AG09309 (cell line): ENCODE measurements at places on chromosomes 4 and X.

DNA sequence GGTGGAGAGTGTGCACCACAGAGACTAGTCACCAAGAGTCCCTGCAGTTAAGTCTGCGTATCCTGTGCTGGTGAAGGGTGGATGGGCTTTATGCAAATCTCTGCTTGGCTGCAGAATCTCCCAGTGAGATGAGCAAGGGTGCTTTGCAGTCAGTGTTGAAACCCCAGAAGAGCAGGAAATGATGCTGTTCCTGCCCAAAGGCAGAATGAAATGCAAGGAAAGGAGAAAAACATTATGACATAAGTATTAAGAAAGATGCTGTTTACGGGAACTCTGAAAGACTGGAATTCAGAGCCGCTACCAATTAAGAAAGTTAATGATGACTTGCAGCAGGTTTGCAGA is 25.4 kb upstream of the ACSL1 start:
- no peak for DNase-seq

GRCh38 chr4:10033191-10033881 is 12.0 kb upstream of the SLC2A9 start:
- DNase-seq, result no peak

DNA sequence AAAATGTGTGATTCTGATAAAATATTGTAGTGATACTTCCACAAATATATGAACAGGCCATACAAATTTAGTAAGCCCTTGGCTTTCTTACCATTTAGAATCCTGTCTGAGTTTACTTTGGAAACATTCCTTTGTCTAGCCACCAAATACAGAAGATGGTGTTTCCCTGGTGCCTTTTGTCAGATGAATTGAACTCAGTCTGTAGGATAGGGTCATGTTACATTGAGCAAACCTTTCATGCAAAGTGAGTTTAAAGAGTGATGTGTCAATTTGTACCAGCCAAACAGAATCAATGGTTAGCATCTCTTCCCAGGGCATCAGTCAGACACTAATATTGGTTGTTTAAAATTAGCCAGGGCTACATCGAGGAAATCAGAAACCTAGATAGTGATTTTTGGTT is 1443.4 kb downstream of the ARAP2 start:
- DNase-seq, result no peak

DNA sequence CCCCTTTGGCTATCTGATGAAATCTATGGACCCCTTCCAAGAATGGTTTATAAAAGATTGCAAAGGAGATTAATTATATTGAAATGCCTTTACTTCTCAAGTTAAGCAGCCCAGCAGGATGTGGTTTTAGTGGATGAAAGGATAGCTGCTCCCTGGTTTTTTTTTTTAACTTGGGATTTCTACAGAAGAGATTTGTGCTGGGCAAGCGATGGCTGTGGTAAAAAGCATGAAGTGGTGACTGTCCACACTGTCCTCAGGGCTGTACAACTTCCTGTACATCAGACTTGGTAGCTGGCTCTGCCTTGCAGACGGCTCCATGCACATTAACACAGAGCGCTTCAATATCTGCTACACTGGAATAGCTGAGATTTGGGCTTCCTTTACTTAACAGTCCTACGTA is 321.7 kb downstream of the DHX15 start:
- no peak for DNase-seq

GRCh38 chr4:185634066-185634652 is 98.9 kb upstream of the PDLIM3 start:
- no peak for DNase-seq

GRCh38 chr4:169249214-169249973 is 21.4 kb downstream of the SH3RF1 start:
- DNase-seq, result no peak

- no peak for DNase-seq
These were observed 210.9 kb upstream of the FAM47A start for GRCh38 chrX:34343001-34343400.

DNA sequence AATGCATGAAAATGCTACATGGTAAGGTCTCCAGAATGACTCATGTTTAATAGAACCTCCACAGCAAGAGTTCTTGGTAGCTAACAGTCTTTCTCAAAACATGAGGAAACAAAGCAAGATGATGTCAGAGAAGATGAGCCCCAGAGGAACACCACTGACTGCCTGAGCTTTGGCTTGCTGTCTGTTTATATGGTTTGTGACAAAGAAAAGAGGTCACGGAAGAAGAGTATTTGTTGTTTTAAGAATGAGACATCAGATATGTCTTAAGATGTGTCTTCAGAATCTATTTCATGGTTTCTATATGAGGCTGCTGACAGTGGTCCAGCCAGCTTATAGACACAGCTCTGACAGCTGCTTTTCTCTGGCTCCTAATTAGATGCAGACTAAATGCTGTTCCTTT is 18.8 kb upstream of the AREG start:
- DNase-seq, result no peak

DNA sequence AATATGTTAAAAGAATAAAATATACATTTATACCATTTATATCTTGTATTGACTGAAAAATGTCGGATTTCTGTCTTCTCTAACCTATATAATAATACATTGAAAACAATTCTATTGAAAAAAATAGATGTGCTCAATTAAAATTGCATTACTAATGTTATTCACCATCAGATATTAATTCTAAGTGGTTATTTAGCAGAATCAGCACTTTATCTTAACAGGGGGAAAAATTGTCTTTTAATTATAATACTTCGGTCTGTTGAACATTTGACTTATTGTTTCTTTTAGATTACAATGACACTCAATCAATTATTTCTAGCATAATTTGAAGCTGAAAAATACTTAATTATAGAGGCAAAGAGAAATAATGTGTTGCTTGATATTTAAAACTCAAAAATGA is 220.3 kb downstream of the PABPC4L start:
- DNase-seq, result no peak

GRCh38 chr4:84967243-84967690 is 777 bp upstream of the WDFY3 start:
- no peak for DNase-seq

DNA sequence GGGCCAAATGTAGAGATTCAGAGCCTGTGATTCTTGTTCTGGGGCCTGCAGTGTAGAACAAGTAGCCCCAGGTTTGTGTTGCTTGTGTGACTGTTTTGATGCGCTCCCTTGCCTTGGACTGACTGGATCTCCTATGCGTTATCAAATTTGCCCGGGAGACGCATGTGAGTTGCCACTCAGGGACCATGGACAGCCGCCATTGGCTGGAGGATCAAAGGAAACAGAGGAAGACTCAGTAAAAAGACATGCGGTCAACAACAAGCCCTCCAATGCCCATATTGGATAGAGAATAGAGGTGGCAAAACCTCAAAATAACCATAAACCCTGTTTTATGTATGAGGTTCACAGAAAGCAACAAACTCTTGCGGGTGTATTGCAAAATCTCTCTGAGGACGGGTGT is 327.5 kb upstream of the IGFBP7 start:
- no peak for DNase-seq

DNA sequence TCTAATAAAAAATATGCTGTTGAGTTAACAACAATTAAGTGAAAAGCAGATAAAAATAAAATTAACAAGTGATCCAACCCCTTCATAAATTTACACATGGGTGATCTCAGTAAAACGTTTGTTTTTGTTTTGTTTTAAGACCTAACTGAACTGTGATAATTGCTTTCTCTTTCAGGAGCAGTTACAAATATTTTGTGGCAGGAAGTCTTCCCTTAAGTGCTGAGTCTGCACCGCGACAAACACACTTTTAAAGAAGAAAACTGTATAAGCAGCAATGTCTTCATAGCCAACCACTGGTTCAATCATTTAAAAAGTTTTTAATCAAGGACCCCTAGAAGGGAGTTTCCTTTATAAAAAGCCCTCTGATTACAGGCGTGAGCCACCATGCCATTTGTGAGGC is 53.7 kb upstream of the NFKB1 start:
- no peak for DNase-seq

GRCh38 chr4:6058531-6059374 is 40.5 kb upstream of the C4orf50 start:
- DNase-seq, result no peak

GRCh38 chr4:141078871-141079270 is 54.4 kb downstream of the RNF150 start:
- peak; percentile 41 for DNase-seq

DNA sequence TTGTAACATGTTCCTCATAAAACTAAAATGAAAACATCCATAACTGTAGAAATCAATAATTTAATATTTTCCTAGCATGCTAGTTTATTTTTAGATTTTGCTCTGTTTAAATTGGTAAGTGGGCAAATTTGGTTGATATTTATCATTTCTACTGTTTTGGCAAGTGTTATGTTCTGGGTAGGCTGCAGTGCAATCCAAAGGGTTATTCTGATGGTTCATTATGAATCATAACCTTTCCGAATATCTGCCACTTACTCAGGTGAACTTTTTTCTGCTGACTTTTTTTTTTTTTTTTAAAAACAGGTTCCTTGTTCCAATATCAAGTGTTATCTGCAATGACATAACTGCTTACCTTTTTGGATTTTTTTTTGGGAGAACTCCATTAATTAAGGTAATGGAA is 52.0 kb downstream of the CDS1 start:
- DNase-seq, result no peak

DNA sequence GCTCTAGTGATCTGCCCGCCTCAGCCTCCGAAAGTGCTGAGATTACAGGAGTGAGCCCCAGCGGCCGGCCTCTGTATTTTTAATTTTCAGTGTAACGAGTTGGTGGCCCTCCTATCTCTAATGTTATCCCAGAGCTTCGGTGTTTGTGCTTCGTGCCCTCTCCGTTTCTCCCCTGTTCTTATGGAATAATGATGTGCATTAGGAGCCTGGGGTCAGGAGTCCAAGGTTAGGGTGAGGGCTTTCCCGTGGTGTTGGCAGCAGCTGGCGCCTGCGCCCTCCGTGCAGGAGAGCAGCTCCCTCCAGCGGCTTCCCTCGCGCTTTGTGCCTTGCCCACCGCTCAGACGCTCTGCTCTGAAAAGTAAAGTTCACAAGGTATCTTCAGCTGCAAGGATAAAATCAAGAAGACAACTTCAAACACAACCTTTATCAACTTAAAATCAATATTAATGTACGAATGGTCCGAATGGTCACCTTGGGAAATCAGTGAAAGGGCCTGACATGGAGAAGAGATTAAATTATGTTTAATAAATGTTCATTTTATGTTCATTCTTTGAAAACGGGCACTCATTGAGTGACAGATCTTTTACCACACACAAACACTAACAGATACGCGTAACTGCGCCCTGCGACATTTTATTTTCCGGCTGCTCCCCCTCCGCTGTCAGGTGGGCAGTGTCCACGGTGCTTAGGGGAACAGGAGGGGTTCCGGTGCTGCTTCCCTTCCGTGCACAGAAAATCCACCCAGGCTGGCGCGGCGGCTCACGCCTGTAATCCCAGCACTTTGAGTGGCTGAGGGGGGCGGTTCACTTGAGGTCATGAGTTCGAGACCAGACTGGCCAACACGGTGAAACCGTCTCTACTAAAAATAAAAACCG is 62.4 kb downstream of the TRAPPC11 start:
- no peak for DNase-seq

DNA sequence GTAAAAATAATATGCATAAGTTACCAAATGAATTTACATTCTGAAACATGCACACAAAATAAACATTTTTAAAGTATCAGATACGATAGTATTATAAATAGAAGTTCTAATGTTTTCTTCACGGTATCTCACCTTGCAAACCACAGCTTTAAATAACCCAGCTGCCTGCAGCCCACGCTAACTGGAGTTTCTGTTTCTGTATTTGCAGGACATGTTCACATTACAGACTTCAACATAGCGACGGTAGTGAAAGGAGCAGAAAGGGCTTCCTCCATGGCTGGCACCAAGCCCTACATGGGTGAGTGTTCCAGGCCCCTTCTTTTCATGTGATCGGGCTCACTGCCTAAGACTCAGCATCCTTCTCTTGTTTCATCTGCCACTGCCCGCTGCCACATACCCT is 291.7 kb downstream of the EVC2 start:
- DNase-seq, result no peak

DNA sequence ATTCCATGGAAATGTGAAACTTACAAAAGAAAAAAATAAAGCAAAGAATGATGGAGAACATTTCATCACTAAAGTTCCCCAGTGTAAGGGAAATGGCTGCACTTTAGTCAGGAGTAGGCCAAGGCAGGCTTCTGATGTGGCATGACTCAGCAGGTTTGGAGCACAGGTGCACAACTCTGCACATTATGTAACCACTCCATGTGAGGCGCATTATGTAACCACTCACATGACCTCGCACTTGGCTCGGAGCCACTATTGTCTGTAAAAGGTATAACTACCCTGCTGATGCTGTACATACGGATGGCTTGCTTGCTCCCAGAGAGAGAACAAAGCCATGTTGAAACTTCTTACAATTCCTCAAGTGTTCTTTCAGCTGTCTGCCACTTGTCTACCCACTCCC is 727.6 kb downstream of the TRAM1L1 start:
- no peak for DNase-seq

DNA sequence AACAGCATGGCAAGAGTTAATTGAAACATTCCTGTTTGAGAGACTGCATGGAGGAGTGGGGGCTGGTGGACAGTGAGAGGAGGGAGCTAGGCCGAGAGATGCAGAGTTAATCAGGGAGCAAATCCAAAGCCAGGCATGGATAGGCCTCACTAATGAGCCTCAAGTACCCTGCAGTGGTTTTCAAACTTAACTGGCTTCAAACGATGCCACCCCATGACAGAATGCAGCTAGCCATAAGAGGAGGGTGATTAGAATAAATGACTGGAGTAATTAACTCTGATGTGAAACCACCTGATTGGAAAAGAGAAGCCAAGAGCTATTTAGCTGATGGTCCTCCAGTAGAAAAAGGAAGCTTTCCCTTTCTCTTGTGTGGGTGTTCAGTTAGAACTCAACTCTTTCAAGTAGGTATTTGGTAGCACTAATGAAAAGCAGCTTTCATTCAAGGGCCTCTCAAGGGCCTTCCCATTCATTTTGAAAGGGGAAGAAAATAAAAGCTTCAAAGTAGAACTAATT is 215.4 kb upstream of the MAB21L2 start:
- no peak for DNase-seq

- no peak for DNase-seq
These were observed 43.5 kb upstream of the ATP6AP2 start for GRCh38 chrX:40537310-40537709.

- no peak for DNase-seq
These were observed 329.4 kb upstream of the BOD1L1 start for GRCh38 chr4:13956947-13957346.

DNA sequence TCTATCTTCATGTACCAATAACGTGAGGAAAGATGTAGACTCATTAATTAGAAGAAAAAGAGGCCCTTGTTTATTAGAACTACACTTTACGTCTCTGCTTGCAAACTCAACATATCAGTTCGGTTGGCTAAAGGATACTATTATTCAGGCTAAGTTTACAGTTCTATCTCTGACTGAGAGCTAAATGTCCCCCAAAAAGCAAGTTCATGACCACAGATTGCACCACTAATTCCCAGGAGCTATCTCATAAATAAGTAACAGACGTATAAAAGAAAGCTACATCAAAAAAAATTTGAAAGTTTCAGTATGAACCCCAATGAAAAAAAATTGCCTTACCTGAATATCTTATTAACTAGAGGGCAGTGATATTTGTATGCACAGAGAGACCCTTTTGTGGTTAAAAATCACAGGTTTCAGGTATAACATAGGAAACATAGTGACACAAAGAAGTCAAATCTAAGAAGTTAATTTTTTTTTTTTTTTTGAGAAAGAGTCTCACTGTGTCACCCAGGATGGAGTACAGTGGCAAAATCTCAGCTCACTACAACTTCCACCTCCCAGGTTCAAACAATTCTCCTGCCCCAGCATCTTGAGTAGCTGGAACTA is 128.9 kb downstream of the MAB21L2 start:
- DNase-seq, result no peak

GRCh38 chr4:20062054-20062453 is 189.7 kb upstream of the SLIT2 start:
- no peak for DNase-seq

- no peak for DNase-seq
These were observed 79.1 kb upstream of the INPP4B start for GRCh38 chr4:142925161-142925560.

GRCh38 chrX:108704839-108705238 is 31.5 kb downstream of the IRS4 start:
- DNase-seq, result no peak
